Skin of body (tissue), 3 donors: ENCODE measurements at places on chromosomes 6 and 20.

DNA sequence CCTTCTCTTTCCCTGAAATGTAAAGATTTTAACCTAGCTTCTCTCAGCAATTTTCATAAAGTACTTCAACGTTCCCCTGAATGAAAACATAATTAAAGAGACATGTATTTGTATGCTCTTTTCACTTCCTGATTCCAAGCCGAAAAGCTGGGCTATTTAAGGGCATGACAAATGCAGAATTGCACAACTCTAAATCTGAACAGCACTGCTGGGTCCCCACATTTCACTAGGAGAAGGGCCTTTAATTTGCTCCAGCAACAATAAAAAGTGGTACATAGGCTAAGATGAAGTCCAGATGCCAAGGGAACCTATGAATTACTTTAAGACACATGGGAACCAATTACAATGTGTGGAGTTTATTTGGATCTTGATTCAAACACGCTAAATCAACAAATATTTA lies 42.0 kb downstream of the IRAK1BP1 start:
- peak; percentile 95 for DNase-seq

DNA sequence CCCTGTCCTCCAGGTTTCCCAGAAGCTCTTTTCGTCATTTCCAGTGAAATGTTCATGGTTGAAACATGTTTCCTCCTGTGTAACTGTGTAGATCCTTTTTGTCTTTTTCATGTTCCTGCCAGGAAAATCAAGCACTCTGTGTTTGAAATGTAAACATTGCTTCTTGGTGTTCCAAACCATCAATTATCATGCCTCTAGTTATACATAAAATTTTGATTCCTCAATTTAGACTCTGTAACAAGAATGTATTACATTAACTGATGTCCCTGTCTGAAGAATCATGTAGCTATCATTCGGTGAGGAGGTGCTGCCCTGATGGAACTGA lies 546.3 kb upstream of the CITED2 start:
- no peak for DNase-seq

DNA sequence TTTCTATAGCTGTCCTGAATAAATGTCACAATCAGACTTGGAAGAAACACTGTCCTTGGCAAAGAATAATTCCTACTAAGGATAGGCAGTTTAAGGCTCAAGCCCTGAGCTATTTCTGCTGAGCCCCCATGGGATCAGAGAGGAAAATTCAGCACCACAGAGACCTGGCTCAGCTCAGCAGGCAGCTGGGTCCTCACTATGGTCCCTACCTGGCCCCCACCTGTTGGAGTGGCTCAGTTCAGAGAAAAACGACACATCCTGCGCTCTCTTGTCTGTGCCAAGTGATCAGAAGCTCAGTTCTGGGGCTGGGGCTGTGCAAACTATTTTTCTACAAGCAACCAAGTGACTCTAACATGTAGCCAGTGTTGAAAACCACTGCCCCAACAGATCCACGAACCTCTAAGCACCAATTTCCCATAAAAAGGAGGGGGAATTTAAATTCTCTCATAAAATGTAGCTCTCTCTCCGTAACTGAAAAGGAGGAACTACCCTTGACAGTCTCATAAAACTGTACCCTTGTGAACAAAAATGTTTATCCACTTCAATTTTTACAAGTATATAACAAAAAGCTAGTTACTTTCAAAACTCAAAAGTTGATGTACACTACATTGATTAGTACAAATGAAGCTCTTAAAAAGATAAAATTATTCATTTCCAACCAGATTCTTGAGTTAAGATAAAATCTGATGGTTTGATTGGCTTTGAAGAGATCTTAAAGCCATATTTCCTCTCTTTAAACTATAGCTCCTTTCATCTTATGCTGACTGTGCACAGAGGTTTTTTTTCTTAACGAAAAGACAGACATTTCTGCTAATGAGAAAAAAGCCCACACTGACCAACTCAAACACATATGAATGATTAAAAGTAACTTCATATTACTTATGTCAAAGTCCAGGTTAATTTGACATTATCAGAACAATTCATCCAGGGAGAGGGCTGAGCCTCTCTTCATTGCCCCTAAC lies 52.0 kb downstream of the KIF13A start:
- no peak for DNase-seq

GRCh38 chr6:138498629-138499302 lies 528 bp downstream of the NHSL1 start:
- DNase-seq = no peak

DNA sequence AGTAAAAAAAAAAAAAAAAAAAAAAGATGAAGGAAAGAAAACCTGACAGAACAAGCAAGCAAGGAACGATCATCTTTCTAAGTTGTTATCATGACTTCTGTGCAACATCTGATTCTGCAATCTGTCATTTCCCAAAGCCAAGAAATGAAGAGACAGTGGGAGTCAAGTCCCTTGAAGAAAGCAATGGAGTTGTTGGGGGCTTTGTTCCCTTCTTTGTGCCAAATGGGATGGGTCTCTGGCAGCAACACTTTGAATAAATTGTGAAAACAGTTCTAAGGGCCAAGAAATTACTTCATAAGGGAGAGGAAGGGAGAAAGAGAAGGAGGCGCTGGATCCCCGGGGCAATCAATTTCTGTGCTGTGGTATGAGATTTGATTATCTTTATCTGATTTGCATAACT lies 33.3 kb upstream of the RSPO3 start:
- DNase-seq = peak; percentile 9

GRCh38 chr20:52789716-52790115 lies 182.4 kb upstream of the TSHZ2 start:
- no peak for DNase-seq

DNA sequence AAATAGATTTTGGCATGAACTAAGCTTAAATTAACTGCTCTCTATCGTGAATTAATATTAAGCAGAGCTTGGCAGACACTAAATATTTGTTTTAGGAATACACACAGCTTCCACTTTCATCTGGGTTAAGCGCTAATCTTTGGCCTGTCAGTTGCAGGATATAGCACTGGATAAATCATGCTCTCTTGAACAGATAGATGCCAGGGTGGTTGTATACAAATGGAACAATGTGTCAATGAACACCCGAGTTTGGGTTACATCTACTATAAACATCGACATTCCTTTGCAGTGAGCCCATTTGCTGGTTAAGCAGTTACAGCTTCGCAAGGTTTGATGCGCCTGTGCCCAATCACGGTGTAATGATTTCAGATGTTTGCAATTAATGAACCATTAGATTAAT lies 338.2 kb upstream of the ZFP64 start:
- DNase-seq = peak; percentile 4

DNA sequence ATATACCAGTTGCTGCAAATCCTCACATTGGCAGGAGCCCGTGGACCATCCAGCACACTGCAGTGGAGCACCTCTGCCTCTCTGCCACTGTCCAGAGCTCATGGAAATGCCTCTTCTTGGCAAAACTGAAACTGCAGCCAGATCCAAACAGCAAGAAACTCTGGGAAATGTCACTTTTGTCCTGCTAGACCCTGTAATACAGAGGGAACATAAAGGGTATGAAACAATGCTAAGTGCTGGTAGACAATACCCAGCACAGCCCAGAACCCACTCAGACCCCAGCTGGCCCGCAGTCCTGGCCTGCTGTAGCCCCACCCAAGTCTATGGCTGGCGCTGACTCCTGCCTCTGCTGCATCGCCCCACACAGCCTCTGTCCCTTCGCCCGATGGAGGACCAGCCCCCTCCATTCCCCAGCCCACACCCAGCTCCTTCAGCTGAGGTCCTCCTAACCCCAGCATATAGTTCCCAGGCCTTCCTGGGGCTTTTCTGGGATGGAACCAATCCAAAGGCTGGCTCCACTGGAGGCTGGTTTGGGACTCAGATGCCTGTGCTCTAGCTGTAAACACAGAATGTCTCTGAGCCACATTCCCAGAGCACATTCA lies 242.5 kb downstream of the LRFN2 start:
- DNase-seq = no peak

GRCh38 chr6:19547507-19547906 lies 289.7 kb upstream of the ID4 start:
- no peak for DNase-seq

GRCh38 chr6:98039904-98040607 lies 757.0 kb upstream of the MMS22L start:
- no peak for DNase-seq

DNA sequence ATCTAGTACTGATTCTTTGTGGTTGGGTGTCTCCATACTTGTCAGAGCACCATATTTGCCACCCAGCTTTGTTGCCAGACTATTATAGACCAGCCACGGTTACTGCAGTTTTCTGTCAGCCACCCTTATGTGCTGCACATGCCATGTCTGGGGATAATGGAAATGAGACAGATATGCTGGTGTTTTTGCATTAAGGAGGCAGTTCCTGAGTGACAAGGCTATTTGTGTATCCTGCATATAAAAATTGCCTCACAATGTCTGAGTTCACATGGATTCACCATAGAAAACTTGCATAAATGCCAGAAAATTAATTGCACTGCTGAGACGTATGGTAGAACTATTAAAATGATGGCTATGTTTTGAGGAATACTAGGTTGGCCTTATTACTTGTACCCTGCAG lies 51.8 kb downstream of the NKAIN2 start:
- no peak for DNase-seq

- peak; percentile 43 for DNase-seq
Observed at GRCh38 chr6:163419413-163420288, 5.1 kb downstream of the QKI start.

- DNase-seq = no peak
Observed at GRCh38 chr6:157133856-157134255, 189.5 kb downstream of the TMEM242 start.

GRCh38 chr6:47729457-47729856 lies 31.1 kb downstream of the ADGRF4 start:
- no peak for DNase-seq

- DNase-seq = no peak
Observed at GRCh38 chr20:22438926-22439325, 145.4 kb downstream of the FOXA2 start.

- no peak for DNase-seq
Observed at GRCh38 chr6:14010275-14010674, 85.5 kb downstream of the RNF182 start.

GRCh38 chr6:107936162-107936909 lies 21.7 kb downstream of the SEC63 start:
- no peak for DNase-seq

- DNase-seq = no peak
Observed at GRCh38 chr6:47603995-47604394, 94.4 kb upstream of the ADGRF4 start.

- no peak for DNase-seq
Observed at GRCh38 chr6:126812651-126813050, 305.8 kb upstream of the RSPO3 start.

- DNase-seq = no peak
Observed at GRCh38 chr6:18100296-18100695, 22.2 kb downstream of the NHLRC1 start.

DNA sequence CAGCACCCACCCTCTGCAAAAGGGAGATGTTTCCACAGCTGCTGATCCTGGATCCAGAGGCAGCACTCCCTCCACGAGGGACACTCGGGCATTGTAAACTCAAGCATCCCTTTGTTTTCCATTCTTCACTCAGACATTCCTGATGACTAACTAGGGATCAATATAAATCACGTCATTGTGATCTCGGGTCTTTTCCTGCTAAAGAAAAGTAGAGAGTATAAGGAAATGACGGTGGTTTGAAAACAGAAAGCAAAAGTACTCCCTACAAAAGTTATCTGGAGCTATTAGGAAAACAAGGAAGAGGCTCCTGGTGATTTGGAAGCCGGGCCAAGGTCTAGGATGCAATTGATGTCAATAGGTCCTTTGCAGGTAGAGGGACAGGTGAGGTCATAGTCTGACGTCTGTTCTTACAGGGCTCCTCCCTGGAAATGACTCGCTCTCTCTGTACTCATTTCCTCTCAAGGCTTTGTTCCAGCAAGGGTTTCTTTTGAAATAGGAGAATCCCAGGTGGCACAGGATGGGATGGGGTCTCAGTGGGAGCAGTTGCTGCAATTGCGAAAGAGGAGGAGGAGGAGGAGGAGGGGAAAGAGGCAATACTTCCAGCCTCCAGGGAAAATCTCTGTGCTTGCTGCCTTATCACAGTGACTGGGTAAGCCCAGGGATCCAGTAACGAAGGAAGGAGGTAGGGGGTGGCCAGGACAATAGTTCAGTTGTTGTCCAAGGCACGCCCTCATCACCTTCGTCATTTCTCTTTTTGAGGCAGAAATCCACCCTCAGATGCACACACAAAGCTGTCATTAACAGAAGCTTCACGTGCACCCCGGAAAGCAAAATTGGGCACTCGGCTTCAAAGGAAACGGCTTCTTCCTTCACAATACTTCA lies 222.8 kb downstream of the LY86 start:
- DNase-seq = peak; percentile 41

DNA sequence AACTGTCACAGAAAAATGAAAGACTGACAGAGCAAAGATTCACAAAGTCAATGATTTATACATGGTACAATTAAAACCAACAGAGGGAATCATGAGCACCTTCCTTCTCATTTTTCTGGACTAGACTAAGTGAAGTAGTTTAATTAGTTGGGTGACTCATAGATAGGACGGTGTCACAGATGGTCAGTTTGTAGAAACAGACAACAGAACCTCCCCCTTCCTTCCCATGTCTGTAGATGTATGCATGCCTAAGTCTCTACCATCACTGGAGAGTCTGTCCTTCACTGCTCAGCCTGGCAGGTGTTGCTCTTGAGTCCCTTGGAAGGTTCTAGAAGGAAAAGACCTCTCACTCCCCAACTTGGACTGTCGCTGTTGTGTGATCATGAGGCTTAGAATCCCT lies 75.4 kb upstream of the EEF1E1 start:
- no peak for DNase-seq

GRCh38 chr6:132816660-132817059 lies 2.3 kb downstream of the RPS12 start:
- DNase-seq = no peak

DNA sequence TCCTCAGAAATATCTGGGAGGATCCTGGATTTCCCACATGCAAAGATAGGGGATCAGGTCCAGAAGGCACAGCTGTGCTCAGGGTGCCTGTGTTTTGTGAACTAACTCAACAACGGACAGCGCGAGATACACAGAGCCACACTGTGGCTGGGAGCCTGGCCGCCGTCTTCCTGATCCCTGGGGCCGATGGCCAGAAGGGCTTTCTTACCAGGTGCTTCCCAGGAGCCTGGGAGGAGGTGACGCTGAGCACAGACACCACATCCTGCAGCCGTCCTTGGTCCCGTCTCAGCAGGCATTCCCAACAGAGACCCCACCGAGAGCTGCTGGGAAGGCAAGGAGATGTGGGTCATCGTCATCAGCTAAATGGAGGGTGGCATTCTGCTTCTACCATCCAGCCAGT lies 144.6 kb upstream of the AFDN start:
- no peak for DNase-seq

GRCh38 chr6:53041356-53041755 lies 23.8 kb upstream of the FBXO9 start:
- no peak for DNase-seq
